ENCODE measurements at places on chromosomes 3 and 15.

- DNase-seq: no peak
Measured at GRCh38 chr15:57553526-57553925, 38.2 kb upstream of the MYZAP start.

GRCh38 chr15:35136321-35137189 is 51.5 kb upstream of the NANOGP8 start:
- DNase-seq: no peak

- DNase-seq: no peak
Measured at GRCh38 chr15:23686466-23687142, 501 bp downstream of the NDN start.

GRCh38 chr3:156837115-156837514 is 11.0 kb downstream of the LEKR1 start:
- DNase-seq: no peak

- DNase-seq: no peak
Measured at GRCh38 chr3:100518244-100518643, 25.8 kb downstream of the TMEM45A start.

GRCh38 chr15:60580650-60581376 is 101.9 kb upstream of the ICE2 start:
- peak; percentile 64 for DNase-seq

- peak; percentile 21 for DNase-seq
Measured at GRCh38 chr15:72116731-72117485, 1.0 kb downstream of the MYO9A start.

GRCh38 chr3:126394977-126395321 is 240 bp downstream of the CFAP100 start:
- DNase-seq: no peak

DNA sequence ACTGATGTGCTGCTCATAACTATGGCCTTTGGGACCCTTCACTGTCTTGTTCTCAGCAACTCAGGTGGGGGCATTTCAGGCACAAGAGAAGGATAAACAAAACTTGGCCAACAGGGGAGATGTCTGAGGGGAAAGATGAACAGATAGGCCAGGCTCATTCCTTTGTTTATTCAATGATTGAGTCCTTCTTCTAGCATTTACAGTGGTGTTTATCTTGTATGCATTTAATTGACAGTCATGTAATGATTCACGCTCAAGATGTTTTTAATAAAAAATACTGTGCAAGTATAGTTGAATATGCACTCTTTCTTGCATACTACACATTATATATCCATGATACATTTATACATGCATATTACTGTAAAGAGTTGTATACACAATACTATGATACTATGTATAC is 44.5 kb downstream of the RHCG start:
- DNase-seq: no peak

DNA sequence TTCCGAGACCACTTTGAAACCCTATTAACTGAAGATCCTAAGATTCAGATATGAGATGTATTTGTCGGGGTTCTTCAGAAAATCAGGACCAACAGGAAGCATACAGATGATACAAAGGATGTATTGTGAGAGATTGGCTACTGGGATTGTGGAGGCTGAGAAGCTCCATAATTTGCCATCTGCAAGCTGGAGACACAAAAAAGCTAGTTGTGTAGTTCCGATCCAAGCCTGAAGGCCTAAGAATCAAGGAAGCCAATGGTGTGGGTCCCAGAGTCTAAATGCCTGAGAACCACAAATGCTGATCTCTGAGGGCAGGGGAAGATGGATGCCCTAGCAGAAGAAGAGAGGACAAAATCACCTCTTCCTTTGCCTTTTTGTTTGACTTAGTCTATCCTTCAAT is 10.9 kb upstream of the PLSCR1 start:
- DNase-seq: no peak

DNA sequence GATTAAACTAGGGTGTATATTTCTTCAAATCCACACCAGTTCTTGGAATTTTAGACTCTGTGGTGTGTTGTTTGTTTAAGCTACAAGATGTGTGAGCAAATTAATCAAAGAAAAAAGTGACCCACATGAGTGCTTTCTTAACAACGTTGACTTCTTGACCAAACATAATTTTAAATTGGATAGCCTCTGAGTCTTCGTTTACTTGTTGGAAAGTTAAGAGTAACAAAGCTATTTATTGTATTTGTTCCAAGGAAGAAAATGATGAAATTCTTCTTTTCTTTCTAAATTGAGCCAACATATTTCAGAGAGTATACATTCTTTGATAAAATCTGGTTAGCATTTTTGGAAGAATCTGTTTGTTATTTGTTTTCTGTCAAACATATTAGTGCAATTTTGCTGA is 99.9 kb upstream of the IGSF10 start:
- DNase-seq: no peak

DNA sequence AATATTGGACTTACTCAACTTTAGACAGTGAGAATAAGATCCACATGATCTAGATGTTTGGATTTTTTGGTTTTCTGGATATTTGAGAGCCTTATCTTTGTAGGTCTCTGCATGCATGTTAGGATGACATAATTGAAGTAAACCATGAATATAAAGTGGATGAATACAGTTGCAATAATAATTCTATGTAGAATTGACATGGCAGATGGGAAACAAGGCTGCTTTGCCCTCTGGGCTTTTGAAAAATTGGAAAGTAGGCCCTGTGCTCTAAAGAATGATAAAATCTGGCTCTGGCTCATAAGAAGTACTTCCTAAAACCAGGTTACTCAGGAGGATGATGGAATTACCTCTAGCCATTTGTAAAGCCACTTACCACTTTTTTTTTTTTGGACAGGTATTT is 86.9 kb downstream of the ZNF609 start:
- DNase-seq: no peak

DNA sequence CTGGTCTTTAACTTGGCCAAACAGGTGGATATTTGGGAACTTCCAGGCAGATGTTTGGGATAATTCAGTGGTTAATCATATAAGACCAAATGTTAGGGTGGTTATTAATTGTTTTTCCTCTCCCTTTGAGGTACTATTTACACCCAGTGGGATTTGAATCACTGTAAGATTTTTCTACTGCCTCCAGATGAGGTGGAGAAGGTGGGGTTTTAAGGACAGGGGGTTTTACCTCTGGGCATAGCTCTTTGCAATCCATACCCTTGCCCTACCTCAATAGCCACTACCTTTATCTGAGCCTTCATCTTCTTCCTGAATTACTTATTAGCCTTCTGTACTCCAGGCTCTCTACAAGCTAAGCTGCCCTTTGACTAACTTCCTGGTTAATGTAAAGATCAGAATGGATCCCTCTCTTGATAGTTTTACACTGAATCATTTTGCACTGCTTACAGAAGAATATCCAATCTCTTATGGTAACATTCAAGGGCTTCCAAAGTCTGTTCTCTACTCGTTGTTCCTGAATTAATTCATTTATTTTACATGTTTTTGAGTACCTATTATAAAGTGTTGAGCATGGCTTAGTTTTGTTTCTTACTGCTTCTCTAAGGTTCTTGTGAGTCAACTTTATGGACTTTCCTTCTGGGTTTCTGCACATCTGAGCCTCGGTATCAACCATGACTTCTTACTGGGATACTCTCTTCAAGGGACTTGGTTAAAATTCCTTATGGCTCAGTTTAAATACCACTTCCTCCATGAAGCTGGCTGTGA is 331.2 kb upstream of the TBL1XR1 start:
- DNase-seq: no peak

- no peak for DNase-seq
Measured at GRCh38 chr15:70752193-70752635, 11.1 kb downstream of the UACA start.

GRCh38 chr3:15313461-15313860 is 18.9 kb downstream of the SH3BP5 start:
- peak; percentile 38 for DNase-seq

DNA sequence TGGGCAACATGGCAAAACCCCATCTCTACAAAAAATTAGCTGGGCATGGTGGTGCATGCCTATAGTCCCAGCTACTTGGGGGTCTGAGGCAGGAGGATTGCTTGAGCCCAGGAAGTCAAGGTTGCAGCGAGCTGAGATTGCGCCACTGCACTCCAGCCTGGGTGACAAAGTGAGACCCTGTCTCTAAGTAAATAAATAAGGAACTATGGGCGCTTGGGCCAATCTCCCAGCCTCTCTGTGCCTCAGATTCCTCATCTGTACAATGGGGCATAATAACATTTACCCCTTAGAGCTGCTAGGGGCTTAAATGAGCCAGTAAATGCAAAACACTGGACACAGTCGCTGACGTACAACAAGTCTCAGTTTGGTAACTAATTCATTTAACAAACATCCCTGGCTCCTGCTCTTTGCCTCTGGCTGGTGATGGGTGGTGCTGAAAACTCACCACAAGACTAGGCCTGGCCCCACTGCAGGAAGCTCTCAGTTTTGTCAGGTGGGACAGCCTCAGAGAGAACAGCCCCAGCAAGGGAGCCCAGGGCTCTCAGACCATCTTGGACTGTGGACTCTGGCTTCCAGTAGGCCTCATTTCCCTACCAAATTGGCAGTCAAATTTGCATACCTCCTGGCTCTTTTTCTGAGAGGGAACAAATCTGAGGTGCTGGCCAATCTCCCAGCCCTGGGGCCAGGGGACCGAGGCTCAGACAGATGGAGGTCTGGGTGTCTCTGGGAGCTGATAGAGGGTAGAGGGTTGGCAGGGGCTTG is 6.4 kb upstream of the TBC1D2B start:
- DNase-seq: no peak

DNA sequence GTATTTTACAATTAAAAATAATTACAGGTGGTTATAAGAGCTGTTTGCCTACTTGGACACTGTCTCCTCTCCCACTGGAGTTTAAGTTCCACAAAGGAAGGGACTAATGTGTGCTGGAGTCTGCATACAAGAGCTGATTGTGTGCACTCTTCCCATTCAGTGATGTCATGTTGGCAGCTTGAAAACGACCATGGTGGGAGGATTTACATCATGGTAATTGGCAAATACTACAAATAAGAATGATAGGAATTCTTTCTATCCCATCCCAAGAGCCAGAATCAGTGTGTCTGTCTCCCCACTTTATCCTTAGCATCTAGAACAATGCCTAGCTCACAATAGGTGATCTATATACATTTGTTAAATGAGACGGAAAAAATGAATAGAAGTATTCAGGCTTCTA is 14.1 kb downstream of the ITGA11 start:
- DNase-seq: no peak

DNA sequence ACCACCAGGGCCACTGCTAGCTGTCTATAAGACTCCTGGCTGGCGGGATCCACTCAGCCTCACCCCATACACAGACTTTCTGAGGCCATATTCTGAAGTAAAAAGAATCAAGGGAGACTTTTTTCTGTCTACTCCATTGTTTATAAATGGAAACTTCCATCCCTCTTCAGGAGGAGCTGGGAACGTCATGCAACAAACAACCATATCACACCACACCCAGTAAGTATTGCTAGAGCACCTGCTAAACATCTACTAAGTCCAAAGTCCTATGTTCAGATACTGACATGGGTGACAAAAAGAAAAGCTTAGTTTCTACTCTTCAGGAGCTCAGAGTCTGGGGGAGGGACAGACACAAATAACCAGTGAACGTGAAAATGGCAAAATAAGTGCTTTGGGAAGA is 324.8 kb upstream of the ONECUT1 start:
- DNase-seq: no peak

DNA sequence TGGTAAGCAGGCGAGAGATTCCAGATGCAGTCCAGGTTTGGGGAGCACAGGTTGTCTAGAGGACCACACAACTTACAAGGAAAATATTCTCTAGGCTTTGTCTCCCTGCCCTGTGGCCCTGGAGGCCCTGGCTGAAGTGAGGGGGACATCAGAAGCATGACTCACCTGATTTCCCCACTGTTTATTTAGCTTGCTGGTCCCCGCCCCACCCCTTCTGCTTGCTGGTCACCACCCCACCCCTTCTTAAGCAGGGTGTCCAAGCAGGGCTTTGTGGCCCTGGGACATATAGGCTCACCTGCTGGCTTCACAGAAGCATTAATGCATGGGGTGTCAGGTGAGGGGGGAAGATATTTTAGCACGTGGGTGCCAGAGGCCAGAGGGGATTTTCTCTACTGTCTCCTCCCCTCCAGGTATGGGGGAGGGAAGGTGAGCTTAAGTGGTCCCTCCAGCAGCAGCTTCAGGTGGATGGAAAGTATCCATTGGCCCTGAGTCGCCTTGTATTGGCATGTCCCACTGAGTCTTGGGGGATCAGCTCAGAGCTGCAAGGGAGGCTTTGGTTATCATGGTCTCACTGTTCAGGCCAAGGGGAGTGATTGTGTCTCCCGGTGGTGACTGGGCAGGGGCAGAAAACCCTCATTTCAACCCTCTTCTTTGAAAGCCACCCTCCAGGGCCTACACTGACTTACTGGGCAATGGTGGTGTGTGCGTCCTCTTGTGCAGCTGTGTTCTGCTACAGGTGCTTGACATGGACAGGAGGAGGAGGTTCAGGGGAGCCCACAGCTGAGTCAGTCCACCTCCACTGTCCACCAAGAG is 49.8 kb downstream of the GASK1A start:
- no peak for DNase-seq

GRCh38 chr15:78671626-78672211 is 30.7 kb upstream of the CHRNB4 start:
- no peak for DNase-seq

- DNase-seq: no peak
Measured at GRCh38 chr3:127104586-127104985, 88.3 kb upstream of the PRR23E start.

DNA sequence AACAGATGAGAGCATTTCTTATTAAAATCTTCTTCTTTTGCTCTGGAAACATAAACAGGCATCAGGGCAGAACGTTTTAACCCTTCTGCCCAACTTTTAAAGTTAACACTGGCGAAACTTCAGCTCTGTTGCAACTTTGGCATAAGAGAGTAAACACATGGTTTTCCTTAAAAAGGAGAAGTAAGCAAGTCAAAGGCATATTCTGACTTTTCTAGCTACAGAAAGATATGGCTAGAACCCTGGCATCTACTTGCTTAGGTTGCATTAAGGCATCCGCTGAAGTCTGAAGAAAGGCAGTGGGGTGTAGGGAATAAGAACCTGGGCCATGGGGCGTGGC is 13.3 kb upstream of the IL16 start:
- no peak for DNase-seq

GRCh38 chr3:30681649-30682211 is 75.3 kb downstream of the TGFBR2 start:
- no peak for DNase-seq

DNA sequence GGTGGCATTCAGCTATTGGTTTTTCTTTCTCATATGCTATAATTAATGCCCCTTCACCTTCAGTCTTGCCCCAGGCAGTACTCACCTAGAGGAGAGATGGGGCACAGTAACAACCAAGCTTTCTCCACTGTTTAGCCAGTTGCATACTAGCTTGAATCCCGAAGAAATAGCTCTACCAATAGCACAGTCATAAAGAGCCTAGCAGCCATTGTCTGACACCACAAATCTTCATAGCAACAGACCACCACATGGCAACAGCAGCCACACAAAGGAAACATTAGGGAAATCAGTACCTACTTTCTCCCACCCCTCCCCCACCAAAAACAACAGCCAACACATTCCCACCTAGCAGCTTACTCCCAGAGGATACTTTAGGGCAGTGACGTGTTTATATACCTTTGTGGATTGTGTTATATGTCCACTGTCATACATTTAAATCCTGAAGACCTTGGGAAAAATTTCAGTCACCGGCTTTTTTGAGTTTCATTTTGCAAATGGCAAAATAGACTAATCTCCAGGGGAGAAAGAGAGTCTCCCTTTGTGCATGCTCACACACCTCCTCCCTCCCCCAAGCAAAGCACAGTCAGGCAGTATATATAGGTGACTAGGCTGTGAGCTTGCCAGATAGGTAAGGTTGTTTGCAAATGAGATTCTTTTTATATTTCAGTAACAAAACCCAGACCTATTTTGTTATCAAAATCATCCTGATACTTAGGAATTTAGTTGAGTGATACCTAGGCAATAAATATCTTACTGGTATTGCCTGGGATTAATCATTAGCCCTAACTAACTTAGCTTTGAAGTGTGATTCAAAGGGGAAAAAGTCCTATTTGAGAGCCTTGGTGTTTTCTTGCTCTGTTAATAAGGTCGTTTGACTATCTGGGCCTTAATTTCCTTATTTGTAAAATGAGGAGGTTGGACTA is 140.6 kb downstream of the RBPMS2 start:
- DNase-seq: no peak

Measured in CD4-positive, alpha-beta T cell treated with Interleukin-6 for 4 hours (primary cell).